ENCODE measurements at places on chromosomes 16 and 17. TPM values are rescaled to one million over a fixed set of nuclear protein-coding genes. Genes with fewer than 3 reads are reported as not detected.
A peak's percentile ranks its signal among the peaks of the same experiment; 100 is the strongest.

GRCh38 chr17:14048169-14048568 lies 21.1 kb upstream of the COX10 start:
- DNase-seq, result no peak

- DNase-seq, result no peak
Measured at GRCh38 chr16:27441998-27442397, 40.0 kb downstream of the IL21R start.

DNA sequence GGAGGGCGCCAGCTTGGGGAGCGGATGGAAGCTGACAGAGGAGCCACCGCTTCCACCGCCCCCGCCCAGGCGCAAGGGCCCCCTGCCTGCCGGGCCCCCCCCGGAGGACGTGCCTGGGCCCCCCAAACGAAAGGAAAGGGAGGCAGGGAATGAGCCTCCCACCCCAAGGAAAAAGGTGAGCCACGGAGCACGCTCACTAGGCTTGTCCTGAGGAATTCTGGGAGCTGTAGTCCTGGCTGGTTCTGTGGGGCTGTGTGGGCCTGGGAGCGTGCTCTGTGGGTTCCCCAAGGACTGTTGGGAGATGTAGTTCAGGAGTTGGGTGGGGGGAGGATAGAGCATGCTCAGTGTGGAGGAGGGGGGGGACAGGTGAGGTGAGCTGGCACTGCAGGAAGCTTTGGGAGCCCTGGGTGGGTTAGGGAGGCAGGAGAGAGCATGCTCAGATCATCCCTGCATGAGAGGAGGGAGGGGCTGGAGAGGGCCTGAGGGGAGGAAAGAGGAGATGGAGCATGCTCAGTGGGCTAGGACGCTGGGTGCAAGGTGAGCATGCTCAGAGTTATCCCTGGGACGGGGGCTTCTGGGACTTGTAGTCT lies 4.5 kb downstream of the FBXL19 start:
- DNase-seq, result peak; percentile 75

DNA sequence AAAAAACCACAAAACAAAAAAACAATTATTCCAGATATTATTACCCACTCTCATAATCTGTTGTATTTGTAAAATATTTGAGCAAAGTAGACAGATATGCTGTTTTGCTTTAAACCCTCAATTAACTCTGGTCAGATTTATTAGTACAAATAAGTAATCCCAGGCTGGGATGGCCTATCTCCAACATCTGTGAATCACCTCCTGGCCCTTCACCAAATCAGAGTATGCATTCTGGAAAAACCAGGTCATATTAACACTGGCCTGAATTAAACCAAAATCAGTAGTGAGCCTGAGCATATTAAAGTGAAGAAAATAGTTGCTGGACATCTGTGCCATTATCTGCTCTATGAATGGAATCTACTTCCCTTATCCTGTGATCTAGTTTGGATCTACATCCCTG lies 41.0 kb downstream of the STAT3 start:
- no peak for DNase-seq

The RAPGEFL1 gene
- 15.0 TPM for total RNA-seq

The IL32 gene
- total RNA-seq, result 149 TPM

The RHBDL3 gene
- total RNA-seq, result not detected

The PLK1 gene
- total RNA-seq, result 104 TPM

- DNase-seq, result no peak
Measured at GRCh38 chr17:32265192-32265923, at the start of gene RHBDL3. TSS of gene RHBDL3 (plus strand) at chr17:32265832. CDS start at chr17:32266190, 358 bp downstream.

The JUP gene
- total RNA-seq, result 419 TPM

GRCh38 chr16:3028716-3029319 lies 5.0 kb downstream of the THOC6 start:
- no peak for DNase-seq

DNA sequence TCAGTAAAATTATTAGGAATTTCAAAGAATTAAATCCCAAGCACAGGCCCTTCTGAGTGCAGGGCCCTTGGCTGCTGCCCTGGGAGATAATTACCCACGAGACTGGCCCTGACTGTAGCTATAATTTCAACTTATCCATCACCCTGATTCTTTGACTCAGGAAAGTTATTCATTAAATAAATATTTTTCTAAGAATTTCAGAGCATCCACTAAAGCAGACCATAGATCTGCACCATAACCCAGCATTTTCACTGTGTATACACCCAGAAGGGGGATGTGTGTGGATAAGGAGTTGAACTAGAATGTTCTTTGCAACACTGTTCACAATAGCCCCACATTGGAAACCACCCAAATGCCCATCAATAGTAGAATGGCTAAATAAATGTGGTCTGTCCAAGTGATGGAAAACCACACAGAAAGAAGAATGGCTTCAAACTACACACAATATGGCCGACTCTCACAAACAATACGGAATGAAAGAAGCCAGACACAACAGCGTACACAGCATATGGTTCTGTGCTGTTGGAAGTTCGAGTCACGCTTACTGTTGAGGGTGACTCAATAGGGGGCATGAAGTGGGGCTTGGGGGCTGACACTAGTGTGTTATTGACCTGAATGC lies 33.9 kb upstream of the MEAK7 start:
- no peak for DNase-seq

The KRTAP4-4 gene
- not detected for total RNA-seq

The OR4D1 gene
- not detected for total RNA-seq

- DNase-seq, result no peak
Measured at GRCh38 chr16:29641561-29641960, 21.5 kb upstream of the SPN start.

The ACE gene
- total RNA-seq, result 3.4 TPM

- no peak for DNase-seq
Measured at GRCh38 chr16:56426585-56426984, 1.2 kb upstream of the AMFR start.

The HOXB8 gene
- total RNA-seq, result 0.39 TPM

The CLEC18A gene
- total RNA-seq, result 1.3 TPM

GRCh38 chr17:26792486-26792885 lies 501.4 kb upstream of the WSB1 start:
- DNase-seq, result no peak

DNA sequence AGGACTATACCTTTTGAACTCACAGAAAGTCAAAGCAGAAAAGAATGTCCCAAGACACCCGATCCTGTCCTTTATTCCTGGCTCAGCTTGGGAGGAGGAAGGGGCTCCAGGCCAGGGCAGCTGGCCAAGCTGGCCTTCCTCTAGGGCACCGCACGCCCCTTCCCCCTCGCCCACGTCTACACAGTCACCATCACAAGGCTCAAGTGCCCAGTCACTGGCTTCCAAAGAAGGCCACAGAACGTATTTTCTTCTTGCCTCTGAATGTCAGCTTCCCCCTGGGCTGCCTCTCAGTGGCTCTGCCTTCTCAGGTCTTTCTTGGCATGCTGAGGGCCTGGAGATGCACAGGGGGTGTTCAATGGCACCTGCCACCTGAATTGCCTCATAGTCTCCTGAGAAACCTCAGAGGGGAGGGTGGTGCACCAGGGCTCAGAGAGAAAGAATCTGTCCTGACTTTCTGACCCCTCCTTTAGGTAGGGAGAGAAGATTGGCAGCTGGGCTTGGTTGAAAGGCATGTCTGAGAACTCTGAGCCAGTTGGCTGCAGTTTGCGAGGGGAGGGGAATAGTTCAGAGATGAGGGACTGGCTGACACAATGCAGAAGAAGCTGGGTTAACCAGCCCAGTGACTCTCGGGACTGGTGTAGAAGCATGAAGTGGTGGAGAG lies 2.1 kb downstream of the DHRS11 start:
- peak; percentile 38 for DNase-seq

DNA sequence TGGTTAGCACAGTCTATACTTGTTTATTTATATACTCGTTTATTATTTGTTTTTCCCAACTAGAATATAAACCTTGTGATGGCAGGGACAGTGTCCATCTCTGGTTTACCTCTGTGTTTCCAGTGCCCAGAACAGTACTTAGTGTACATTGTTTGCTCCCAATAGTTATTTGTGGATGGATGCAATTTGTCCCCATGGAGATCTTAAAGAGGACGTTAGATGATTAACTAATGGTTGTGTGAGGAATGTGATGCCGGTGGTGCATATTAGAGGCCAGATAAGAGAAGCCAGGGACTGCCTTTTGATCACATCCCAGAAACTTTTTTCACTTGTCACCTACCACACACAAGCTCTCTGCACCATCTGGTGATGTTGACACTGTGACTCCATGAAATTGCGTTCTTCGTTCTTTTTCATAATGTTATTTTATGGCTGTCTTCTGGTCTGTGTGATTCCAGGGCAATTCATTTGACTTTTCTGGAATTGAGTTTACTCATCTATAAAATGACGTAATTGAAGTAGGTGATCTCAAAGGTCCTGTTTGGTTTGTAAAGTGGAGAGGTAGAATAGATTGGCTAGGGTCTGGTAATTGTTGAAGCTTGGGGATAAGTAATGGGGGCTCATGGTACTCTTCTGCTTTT lies 1.2 kb downstream of the COX10 start:
- DNase-seq, result peak; percentile 9

- DNase-seq, result no peak
Measured at GRCh38 chr16:48503336-48503735, 106.6 kb downstream of the N4BP1 start.

DNA sequence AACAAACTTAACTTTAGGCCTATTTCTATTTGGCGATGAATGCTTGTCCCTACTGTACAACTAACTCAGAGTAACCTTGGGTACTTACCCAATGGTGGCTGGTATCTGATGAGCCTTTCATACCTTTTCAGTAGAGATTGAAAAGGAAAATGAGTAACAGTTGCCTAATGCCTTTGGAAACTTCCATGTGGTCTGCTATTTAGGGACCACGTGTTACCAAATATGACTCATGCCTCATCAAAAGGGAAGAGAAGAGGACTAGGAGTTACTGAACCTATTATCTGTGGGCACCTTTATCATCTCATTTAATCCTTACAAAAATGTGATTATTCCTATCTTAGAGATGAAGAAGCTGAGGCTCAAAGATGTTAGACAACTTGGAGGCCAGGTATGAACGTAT lies 8.1 kb downstream of the MYOCD start:
- DNase-seq, result no peak

DNA sequence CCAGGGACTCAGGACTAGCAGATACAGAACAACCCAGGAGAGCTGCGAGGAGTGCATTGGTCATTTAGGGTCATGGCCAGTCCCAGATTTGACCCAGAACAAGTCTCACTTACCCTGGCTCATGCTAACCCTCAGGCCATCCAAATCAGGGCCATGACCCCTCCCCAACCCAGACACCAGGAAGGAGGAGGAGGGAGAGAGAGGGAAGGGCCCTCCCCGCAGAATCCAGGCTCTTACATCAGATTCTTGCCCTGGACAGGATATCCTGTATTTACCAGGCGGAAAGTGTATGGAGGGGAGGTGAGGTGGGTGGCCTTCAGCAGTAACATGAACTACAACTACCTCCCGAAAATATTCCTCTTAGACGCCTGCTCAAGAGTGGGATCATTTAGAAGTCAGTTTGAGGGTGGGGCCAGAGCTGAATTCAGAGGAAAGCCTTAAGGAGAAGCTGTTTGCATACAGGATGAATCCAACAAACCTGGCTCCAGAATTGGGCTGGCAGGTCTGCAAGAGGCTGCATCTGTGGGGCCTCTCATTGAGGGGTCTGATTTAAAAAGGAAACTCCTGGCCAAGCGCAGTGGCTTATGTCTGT lies 2.1 kb downstream of the VAT1 start:
- no peak for DNase-seq
